NCI-H2081 treated with DMSO at 0.1 percent for 48 hours (cell line): ENCODE measurements at places on chromosomes 2 and 18.

- DNase-seq, result no peak
These were observed 1.5 kb downstream of the PPIG start for GRCh38 chr2:169585673-169586072.

GRCh38 chr2:142395291-142395690, 264.5 kb upstream of the LRP1B start:
- no peak for DNase-seq

DNA sequence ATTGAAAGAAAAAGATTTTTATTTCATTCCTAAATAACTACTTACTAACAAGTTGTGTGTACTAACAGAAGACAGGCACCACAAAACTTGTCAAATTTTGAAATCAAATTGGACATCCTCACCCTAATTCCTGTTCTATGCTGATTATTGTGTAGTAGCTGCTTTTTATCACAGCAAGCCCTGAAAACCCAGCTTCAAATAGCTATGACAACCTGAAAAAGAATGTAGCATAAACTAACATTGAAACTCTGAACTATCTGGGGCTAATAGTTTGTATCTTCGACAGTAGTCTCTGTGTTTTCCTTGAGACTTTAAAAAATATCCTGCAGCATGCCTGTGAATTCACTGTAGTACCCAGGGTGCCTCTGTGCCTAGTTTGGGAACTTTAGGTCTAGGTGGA, 122.6 kb downstream of the WDPCP start:
- DNase-seq, result no peak

- no peak for DNase-seq
These were observed 14.4 kb downstream of the DDX18 start for GRCh38 chr2:117828870-117829269.

- no peak for DNase-seq
These were observed 205.2 kb upstream of the APCDD1 start for GRCh38 chr18:10249270-10249669.

DNA sequence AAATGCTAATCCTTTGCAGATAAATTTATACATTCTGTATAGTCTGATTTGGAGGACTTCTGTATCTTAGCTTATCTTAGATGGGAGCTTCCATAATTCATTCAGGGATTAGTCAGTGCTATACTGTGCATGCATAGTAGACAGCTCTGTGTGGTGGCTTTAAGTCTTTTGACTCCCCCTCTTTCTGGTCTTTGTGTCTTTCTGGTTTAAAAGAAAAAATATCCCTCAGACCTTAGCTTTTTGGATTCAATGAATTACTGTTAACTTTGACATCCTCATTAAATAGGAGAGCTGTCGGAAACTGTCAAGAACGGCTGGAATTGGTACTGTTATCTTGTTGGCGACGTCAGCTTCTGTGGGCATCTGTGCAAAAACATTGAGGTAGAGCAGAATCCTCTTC, 130.4 kb downstream of the SPTBN1 start:
- no peak for DNase-seq

- no peak for DNase-seq
These were observed 120.8 kb upstream of the SULT1C3 start for GRCh38 chr2:108118996-108119395.

DNA sequence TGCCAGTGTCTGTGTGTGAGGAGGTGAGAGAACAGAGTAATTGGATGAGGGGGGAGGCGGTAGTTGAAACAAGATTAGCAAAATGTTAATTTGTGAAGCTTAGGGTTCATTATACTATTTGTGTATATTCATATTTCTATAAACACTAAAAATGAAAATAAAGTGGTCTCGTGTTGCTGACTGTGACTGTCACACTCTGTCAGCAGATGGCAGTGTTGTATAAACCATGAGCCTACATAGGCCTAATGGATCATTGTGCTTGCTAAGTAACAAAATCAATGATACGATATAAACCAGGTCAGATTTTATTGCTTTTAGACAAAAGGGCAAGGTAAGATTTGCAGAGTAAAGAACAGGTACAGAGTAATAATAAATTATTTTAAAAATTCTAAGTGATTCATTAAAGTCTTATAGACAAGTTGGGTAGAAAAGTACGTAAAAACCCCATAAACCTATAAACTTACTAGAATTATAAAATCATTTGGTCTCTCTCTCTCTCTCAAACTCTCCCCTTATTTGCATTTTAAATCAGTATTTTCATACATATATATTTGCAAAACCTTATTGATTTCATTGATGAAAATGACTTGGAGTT, 182.7 kb downstream of the RPIA start:
- DNase-seq, result peak; percentile 7

DNA sequence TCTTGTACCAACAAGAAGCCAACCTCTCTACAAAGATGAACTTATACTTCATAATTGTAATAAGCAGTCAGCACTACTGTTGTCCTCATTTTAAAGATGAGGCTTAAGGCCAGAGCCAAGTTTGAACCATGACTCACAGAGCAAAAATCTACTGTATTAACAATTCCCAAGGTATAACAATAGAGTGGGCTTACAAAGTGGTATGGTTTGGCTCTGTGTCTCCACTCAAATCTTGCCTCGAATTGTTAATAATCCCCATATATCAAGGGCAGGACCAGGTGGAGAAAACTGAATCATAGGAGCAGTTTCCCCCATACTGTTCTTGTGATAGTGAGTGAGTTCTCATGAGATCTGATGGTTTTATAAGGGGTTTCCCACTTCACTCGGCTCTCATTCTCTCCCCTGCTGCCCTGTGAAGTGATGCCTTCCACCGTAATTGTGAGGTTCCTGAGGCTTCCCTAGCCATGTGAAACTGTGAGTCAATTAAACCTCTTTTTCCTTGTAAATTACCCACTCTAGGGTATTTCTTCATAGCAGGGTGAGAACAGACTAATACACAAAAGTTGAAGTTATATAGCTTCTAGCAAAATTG, 19.5 kb downstream of the MRPL44 start:
- DNase-seq, result no peak

DNA sequence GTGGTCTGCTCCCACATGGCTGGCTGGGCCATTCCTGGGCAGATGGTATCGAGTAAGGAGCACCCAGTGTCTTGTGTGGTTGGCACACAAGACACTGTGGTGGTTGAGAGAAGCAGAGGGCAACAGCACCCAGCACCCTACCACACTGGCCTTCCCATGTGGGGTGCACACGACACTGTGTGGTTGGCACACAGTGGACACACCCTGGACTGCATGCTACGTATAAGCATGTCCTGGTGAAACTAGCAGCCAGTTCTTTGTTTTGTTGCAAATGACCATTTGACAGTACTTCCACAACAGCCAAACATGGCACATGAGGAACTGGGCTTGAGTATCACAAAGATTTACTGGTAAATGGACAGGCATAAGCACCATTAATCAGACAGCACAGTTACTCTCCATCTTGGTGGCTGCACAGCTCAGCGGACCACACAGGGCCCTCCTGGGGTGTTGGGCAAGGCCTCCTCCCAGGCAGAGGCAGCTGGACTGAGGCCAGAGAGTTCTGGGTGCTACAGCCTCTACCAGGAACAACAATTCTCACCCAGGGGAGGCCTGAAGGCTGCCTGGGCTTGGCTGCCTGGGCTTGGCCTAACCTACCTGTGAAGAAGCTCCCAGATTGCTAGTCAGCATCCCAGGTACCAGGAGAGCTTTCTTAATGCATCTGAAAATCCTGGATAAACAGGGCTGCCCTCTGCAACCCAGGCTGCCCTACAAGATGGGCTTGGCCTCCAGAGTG, 59.3 kb upstream of the ALPP start:
- DNase-seq, result no peak

DNA sequence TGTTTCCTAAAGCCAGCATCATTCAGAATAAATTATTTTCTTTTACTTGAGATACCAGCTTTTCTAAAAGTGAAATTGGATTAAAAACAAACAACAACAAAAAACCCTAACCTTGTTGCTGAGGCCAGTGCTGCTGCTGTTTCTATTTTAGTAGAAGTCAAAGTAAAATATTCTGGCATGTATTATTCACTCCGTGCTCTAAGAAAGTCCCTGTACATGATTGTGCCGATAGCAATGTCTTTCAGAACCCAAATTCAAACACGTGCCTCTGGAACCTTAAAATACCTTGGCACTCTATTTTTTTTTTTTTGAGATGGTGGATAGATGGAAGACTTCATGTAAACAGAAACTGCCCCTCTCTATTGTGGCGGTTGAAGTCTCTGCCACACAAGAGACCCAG, 43.7 kb downstream of the TANC1 start:
- DNase-seq, result no peak
